ENCODE measurements at places on chromosomes 1 and 21. TPM values are rescaled to one million over a fixed set of nuclear protein-coding genes. Genes with fewer than 3 reads are reported as not detected.
A peak's percentile ranks its signal among the peaks of the same experiment; 100 is the strongest.

DNA sequence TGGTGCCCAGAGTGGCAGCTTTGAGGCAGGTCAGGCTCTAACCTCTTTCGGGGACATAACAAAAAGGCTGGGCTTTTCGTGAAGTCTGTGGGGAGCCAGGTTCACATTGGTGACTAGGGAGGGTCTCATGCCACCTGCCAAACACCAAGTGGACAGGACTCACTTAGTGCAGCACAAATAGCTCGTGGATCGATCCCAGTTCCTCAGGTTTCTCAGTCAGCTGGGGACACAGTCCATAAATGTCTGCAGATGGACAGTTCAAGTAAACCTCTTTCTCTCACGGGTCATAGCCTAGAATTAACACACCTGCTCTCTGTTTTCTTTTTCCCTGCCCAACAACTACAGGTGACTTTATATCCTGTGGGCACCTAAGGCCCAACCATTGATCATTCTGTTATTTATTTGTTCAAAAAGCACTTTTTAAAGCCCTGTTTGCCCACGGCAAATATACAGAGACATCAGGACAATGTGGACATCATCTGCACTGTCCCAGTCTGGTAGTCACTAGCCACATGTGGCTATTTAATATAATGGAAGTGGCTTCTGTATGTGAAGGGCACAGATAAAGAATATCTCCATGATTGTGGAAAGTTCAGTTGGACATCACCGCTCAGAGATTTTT, 53.5 kb downstream of the CAPN2 start:
- DNase-seq, result no peak

Gene CRNN
- not detected for total RNA-seq

GRCh38 chr1:198620951-198621824, 17.7 kb upstream of the PTPRC start:
- DNase-seq, result no peak

Gene ADAMTS4
- 8.3 TPM for total RNA-seq

Gene ITLN1
- not detected for total RNA-seq

DNA sequence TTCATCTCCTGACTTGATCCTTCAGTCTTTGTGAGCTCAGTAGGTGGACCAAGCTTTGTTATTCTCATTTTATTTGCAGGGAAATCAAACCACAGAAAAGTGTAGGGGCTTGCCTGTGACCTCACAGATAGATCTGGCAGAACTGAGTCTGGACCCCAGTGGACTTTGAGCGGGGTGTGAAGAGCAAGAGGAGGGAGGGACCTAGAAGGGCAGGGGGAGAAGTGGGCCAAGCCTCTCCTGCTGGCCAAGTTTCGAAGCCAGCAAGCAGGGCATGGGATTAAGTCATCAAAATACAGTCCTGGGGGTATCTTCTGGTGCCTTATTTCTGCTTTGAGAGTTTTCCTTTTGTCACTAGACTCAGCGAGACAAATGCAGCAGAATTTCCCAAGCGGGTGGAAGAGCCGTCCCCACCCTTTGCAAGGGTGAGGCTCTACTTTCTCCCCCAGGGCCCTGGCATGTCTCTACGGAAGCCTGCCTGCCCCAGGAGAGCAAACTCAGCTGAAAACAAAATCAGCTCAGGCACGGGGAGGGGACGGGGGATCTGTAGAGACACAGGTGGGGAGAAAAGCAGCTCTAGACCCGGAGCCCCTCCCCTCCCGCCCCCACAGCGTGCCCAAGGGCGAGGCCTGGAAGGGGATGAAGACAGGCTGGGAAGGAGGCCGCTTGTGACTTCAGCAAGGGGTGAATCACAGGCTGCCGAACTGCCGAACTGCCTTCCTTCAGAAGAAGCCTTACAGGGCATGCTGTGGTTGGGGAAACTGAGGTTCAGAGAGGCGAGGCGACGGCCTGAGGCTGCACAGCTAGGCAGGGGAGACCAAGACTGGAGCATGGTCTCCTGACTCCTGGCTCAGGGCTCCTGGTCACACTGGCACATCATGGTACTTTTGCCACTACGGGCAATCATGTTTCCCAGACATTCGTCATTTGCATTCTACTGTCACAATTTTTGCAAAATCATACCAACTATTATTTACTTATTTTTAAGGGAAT, 19.2 kb downstream of the PKP1 start:
- DNase-seq, result no peak

Gene LDLRAD1
- total RNA-seq, result not detected

Gene REN
- not detected for total RNA-seq

- DNase-seq, result peak; percentile 82
Measured at GRCh38 chr1:9441451-9442133, 97.7 kb upstream of the SLC25A33 start.

Gene ZNF678
- total RNA-seq, result 5.3 TPM

GRCh38 chr1:39116860-39117728, 87.4 kb upstream of the MACF1 start:
- no peak for DNase-seq

Gene SMIM1
- 7.5 TPM for total RNA-seq

GRCh38 chr1:167158813-167159275, 61.8 kb upstream of the POU2F1 start:
- no peak for DNase-seq

DNA sequence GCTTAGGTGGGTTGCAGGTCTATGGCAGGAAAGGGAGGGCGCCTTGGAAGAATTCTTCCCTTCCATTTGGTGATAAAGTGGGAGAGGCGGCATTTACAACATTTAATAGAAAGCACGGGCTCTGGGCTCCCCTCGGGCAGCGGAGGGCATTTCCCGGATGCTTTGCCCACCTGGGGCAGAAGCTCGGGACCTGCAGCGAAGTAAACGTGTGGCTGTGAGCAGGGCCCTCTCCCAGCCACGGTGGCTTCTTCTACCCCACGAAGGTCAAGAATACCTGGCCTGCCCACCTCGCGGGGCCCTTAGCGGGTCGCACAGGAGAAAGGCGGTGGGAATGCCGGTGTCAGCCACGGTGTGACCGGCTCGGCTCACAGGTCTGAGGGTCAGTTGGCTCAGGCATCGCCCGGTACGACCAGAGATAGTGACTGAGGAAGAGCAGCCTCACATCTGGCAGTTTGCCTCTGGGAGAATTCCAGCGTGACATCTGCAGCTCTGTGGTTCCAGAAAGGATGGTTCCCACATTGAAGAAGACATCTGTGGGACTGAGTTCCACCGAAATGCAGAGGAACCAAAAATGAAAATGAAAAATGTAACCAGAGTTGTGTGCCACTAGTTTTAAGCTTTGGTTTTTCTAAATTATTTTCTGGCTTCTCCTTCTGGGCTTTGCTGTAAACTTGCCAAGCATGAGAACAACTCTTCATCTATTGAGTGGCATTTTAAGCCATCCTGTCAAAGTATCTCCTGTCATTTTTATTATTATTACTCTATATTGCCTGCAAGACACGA, 720 bp upstream of the F3 start:
- peak; percentile 88 for DNase-seq

DNA sequence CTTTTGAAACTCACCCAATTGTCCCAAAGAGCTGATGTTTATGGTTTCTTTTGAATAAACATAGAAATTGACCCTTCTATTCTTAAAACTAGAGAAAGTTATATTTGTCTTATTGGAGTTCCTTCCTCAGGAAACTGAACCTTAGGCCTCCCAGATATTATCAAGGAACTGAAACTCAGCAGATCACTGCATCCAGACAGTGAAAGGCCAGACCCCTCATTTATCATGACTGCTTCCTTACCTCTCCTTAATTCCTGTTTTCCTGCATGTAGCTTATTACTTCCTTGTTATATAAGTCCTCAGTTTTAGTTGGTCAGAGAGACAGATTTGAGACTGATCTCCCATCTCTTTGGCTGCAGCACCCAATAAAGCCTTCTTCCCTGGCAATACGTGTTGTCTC, 27.5 kb downstream of the SLC22A15 start:
- DNase-seq, result no peak

DNA sequence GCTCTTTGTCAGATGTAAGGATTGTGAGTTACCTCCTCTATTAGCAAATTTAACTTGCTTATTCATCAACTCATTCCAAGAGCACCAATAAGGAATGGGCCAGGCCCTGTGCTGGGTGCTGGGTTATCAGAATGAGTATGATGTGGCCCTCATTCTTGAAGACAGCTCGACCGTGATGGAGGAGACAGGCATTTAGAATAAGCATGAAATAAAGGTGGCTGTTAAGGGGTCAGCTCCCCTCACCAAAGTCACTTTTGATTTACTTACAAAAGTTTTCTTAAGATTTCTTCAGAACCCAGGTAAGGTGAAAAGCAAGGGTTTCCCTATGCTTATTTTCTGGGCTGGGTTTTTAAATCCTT, 15.3 kb upstream of the PADI1 start:
- peak; percentile 40 for DNase-seq

Gene GFI1
- 0.36 TPM for total RNA-seq

Gene TMEM82
- not detected for total RNA-seq

Gene KRTAP21-2
- total RNA-seq, result not detected

DNA sequence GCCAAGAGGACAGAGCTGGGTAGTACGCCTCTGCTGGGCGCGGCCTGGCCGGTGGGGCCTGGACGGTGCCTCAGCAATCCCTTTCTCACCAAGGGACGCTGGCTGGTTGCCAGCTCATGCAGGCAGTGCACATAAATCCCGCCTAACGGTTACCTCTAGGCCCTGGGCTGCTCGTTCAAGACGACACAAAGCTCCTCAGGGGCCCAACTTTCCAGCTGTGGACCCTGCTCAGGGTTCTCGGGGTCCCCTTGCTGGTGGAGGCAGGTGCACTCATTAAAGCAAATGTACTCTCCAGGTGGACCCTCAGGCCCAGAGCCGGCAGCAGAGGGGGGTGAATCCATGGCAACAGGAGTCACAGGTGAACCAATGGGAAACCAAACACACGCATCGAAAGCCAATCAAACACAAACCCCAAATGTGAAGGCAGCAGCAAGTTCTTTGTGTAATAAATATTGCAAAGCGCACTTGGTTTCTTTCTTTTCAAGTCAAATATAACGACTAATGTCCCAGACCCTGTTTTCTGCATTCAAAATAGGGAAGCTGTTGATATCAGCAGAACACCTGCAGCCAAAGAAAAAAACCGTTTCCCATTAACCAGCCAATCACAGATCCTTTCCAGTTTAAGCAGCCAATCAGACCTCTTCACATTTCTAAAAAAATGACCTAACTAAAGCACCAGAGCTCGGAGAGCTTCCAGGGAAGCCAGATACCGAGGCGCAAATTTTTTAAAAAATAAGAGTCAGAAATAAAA, 26.1 kb upstream of the CLSTN1 start:
- no peak for DNase-seq

DNA sequence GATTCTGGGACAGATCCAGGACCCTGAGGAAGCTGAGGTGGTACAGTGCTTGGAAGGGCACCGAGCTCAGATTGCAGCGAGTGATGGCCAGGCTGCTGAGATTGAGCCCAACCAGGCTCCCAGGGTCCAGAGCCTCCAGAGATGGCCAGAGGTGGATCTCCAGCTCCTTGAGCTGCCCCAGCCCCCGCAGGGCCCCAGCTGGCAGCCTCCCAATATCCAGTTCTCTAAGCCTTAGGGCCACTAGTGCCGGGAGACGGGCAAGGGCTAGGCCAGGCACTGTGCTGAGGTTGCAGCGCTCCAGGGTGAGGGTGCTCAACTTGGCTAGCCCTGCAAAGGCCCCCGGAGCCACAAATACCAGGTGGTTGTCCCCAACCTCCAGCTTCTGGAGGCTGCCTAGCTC, 3.4 kb downstream of the LINGO4 start:
- DNase-seq, result peak; percentile 54

DNA sequence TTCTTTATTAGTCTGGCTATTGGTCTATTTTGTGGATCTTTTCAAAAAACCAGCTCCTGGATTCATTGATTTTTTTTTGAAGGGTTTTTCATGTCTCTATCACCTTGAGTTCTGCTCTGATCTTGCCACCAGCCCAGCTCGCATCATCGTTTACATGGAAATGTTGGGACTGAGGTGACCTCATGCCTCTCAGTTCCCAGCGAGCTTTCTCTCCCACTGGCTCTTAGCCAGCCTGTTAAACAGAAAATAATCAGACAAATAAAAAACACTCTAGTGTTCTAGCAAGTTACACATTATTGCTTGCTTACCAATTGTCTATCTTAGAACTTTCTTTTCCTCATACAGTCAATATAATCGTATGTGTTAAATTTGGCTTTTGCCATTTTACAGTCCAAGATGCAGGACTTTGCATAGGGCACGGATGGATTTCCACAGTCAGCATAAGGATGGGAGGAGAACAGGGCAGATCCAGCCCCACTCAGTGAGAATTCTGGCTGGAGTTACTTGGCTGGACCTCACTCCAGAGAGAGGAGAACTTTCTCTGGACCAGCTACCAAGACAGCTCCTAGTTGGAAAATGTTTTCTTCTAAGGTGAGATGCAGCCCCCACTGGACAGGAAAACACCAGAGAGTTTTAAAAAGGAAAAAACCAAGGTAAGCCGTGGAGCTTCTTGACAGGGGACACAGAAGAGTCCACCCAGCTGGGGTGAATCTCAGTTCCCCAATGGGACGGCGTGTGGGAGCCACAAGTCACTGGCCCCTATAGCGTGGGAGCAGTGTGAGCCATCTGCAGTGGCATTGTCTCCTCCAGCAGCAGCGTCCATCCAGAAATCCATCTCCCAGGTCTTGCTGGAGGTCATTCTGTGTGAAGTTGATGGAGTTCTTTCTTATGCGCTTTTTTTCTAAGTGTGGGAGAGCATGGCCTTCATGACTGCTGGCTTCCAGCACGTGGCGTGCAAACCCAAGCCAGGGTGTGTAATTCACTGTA, 17.6 kb downstream of the PGBD2 start:
- DNase-seq, result no peak

GRCh38 chr1:191453487-191453886, 704.8 kb upstream of the RGS18 start:
- DNase-seq, result no peak

GRCh38 chr1:2258996-2259395, 30.9 kb downstream of the SKI start:
- DNase-seq, result no peak

GRCh38 chr1:100719490-100719889, at the start of gene VCAM1:
VCAM1 (plus strand) TSS chr1:100719742; CDS start chr1:100719861, 119 bp downstream.
- no peak for DNase-seq

Gene LCE1D
- total RNA-seq, result not detected

- DNase-seq, result peak; percentile 48
Measured at GRCh38 chr21:33109574-33110339, 39.8 kb downstream of the OLIG1 start.

- no peak for DNase-seq
Measured at GRCh38 chr21:35942211-35943144, 117.8 kb downstream of the SETD4 start.

- no peak for DNase-seq
Measured at GRCh38 chr1:77279929-77280328, 1.9 kb upstream of the AK5 start.

Gene UMODL1
- not detected for total RNA-seq

GRCh38 chr1:183918589-183918988, 113.7 kb downstream of the RGL1 start:
- DNase-seq, result no peak

GRCh38 chr1:14064649-14065442, 364.9 kb downstream of the PRDM2 start:
- DNase-seq, result no peak

GRCh38 chr1:179825798-179826460, 51.7 kb downstream of the TOR1AIP2 start:
- no peak for DNase-seq

DNA sequence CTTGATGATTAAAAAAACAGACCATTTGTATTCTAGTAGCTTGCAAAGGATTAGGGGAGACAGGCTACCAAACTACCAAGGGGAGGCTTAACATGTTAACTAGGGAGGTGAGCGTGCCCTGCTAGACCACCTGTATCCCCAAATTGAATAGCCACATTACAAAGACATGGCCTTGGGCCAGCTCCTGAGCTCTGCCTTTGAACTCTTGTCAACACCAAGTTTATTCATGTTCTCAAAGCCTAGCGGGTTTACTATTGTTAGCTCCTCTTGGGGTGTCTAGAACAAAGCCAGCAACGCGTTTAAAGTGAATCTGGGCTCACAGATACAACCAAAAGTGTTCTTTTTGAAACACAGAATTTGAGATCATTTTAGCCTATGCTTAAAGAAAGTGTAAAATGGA, 36.3 kb downstream of the SMYD2 start:
- no peak for DNase-seq

Gene F5
- total RNA-seq, result under 0.01 TPM

Data from sigmoid colon (tissue), 7 donors.